ENCODE measurements at places on chromosomes 5 and 9.

- peak; percentile 88 for DNase-seq
Measured at GRCh38 chr5:80156156-80156555, 99.7 kb downstream of the SERINC5 start.

GRCh38 chr9:108257382-108257781, 598.4 kb downstream of the ACTL7B start:
- DNase-seq, result no peak

GRCh38 chr9:78053627-78054026, 22.0 kb upstream of the GNAQ start:
- no peak for DNase-seq

DNA sequence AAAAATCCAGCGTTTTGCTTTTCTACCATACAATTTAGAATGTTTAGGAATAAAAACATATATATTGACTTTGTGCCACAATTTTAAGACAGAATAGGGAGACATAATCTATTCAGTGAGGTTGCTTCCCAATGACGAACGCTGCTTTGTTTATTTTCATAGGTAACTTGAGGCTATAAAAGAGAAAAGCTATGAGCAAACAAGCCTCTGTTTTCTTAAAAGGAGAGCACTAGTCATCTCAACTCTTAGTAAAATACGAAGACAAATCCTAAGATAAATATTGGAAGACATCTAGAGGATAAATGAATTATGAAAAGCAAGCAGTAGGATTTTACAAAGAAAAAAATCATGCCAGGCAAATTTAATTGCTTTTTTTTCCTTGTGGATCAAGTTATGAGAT, 363.6 kb downstream of the ANXA1 start:
- no peak for DNase-seq

- DNase-seq, result no peak
Measured at GRCh38 chr9:33184963-33185362, 17.8 kb upstream of the B4GALT1 start.

GRCh38 chr5:76325326-76325725, 77.8 kb upstream of the IQGAP2 start:
- peak; percentile 42 for DNase-seq

- peak; percentile 36 for DNase-seq
Measured at GRCh38 chr5:125196481-125197111, 450.2 kb upstream of the ZNF608 start.

GRCh38 chr5:155136216-155136850, 122.8 kb downstream of the KIF4B start:
- no peak for DNase-seq

DNA sequence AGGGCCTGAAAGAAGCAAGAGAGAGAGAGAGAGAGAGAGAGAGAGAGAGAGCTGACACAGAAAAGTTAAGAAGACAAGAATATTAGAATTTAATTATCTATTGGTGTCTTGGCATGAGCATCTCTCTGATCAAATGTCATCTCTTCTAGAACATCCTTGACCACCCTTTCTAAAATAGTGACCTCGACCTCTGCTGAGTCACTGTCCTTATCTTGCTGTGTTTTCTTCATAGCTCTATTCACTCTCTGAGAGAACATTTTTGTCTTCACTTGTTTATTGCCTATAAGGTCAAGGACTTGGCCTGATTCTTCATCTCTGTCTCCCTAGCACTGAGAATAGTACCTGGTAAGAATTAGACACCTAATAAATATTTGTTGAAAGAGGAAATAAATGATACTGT, 383.8 kb upstream of the RPS23 start:
- DNase-seq, result no peak

DNA sequence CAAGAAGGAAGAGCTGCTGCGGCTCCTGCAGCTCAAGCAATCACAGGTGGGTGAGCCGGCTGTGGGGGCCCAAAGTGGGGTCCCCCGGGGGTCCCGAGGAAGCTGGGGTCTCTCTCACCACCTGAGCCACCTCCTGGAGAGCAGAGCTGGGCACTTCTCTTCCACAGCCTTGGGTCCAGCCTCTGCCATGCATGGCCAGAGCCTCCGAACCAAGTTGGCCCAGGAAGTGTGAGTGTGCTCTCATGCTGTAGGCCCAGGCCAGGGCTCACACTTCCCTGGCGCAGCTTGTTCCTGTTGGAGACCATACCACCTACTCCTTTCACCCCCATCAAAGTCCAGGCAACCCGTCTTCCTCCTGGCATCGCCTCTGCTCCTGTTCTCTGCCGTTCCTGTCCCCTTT, 19.7 kb downstream of the HMCN2 start:
- no peak for DNase-seq

GRCh38 chr5:116248432-116248831, 163.6 kb downstream of the COMMD10 start:
- DNase-seq, result no peak

DNA sequence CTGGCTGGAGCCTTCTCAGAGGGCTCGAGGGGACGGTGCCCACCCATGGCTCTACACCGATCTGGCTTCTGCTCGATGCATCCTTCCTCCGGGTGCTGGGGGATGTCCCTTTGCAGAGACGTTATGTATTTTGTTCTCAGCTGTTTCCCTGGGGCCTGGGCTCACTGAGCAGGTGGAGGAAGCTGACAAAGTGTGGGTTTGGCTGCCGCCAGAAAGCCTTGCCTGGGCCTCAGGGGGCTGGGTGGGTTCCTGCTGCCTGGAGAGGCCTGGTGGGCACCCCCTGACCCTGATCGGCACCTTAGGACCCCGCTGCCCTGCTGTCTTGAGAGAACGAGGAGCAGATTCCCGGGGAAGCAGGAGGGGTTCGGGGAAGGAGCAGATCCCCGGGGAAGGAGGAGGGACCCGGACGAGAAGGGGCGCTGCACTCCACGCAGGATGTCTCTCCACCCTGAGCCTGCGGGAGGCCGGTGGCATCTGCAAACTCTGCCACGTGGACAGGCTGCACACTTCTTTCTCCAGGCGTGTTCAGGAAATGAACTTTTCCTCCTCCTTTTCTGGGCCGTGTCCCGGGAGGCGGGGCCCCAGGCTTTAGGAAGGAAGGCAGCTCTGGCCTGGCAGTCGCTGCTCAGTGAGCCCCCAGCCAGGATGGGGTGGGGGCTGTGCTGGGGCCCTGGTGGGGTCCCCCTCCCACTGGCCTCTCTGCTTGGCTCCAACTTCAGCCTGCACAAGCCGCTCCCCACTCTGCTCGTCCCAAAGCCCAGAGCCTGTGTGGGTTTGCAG, 148.9 kb downstream of the RXRA start:
- DNase-seq, result no peak

- no peak for DNase-seq
Measured at GRCh38 chr5:119820016-119820415, 190.7 kb downstream of the FAM170A start.

GRCh38 chr5:180598797-180599589, 7.7 kb upstream of the SCGB3A1 start:
- no peak for DNase-seq

DNA sequence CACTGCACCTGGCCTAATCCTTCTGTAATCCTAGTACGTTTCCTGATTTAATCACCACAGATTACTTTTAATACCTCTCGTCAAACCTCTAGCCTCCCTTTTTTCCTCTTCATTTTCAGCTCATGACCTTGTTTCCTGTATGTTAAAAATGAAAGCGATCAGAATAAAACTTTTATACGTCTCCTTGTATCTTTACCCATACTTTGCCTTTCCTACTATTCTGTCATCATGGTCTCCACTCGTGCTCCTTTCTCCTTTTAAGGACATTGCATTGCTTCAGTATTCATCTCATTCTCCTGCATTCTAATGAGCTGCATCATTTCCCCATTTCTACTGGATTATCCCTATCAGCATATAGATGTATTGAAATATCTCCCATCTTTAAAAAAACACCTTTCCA, 8.5 kb downstream of the CDC42SE2 start:
- DNase-seq, result no peak

- DNase-seq, result no peak
Measured at GRCh38 chr5:78467752-78468357, 107.4 kb downstream of the SCAMP1 start.

DNA sequence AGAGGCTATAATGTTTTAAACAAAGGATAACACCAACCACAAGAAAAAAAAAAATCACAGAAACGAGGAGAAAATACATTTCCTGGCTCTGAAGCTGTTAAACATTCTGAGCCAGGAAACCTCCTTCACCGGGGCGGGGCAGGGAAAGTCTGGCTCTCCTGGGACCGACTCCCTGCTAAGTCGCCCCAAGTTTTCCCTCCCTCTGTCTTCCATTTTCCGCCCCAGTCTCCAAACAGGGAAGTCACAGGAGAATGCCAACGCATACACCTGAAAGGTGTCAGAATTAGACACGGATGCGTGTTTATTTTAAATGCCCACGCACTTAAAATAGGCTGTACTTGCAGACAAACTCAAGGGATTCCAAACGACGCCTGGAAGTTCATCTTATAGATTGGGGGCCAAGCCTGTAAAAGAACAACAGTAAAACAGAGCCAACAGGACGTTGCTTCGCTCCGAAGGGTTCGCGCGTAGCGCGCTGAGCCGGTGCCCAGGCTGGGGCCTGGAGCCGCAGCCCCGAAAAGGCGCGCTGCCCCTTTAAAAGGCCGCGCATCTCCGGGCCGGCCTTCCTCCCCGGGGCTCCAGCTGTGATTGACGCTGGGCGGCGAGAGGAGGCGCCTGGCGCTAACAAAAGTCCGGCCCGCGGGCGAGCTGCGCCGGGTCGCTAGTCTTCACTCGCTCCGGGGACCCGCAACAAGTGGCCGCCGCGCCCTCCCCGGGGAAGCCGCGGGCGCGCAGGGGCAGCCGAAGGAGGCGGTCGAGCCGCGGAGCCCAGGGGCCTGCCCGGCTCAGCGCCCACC, at the start of gene FBXL7:
TSS of gene FBXL7 (plus strand) at position 653 of the 797 bp plus-strand sequence.
- peak; percentile 82 for DNase-seq

- DNase-seq, result peak; percentile 37
Measured at GRCh38 chr5:137034764-137035479, 464.2 kb downstream of the SPOCK1 start.

- DNase-seq, result peak; percentile 34
Measured at GRCh38 chr5:59799668-59800346, 93.7 kb downstream of the PDE4D start.

DNA sequence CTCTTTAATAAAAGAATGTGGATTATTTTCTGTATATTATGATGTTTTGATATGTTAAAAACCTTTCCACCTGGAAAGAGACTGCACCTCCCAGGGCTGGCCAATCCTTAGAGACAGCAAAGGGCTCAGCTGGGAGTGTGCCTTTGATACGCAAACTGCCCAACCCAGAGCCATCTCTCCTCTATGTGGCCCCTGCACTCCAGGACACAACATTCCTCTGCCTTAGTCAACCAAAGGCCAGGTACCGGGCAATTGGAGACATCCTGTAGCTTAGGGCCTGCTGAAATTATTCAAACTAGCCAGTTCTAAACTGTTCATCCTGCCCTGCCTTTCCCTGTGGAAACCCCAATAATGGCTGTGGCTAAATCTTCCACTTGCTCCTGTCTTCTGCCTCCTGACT, 5.0 kb upstream of the HSPB3 start:
- peak; percentile 32 for DNase-seq

- no peak for DNase-seq
Measured at GRCh38 chr5:79636981-79637733, 24.9 kb downstream of the TENT2 start.

DNA sequence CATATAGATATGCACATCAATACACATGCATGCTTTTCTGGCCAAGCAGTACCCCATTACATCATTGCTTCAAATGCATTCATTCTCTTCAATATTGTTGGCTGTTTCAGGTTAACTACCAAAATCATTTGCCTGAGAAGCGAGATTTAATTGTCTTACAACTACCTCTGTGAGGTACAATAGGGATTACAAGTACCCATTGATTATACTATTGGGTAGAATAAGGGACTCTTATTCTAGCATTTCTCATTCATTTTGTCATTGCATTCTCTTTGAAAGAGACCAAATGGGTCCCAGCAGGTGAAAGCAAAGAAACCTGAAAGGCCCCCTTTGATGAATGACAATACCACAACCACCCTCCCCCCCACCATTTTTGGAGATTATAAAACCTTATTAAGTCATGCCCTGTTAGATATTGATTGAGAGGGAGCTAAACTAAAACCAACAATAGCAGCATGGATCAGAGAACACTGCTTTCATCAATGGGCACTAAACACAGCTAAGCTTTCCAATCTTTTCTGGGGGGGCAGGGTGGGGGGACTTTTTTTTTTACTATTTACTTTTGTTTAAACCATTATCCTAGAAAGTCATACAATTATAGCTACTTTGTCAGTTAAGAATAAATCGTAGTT, 375.0 kb upstream of the CCNH start:
- DNase-seq, result no peak

GRCh38 chr9:111179577-111179976, 141.3 kb upstream of the LPAR1 start:
- DNase-seq, result no peak

GRCh38 chr9:21778304-21778703, 24.1 kb upstream of the MTAP start:
- DNase-seq, result no peak

- no peak for DNase-seq
Measured at GRCh38 chr5:104942735-104943134, 1380.1 kb upstream of the NUDT12 start.

DNA sequence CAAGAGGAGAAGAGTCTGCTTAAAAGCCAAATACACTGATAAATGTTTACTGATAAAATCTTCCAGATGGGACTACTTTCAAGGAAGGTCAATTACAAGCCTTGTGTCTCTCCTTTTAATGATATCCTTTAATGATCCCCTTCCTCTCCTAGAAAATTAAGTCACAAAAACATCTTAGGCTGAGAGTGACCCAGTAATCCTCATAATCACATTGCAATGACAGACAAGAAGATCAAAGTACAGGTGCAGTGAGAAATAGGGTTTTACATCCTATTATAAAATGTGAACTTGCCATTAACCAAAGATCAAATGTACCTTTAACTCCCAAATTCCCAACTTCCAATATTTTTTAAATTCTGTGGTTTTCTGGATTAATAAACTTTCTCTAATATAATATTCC, 514.8 kb downstream of the RAB3C start:
- DNase-seq, result no peak

- DNase-seq, result no peak
Measured at GRCh38 chr9:123609844-123610243, 253.8 kb downstream of the CRB2 start.

DNA sequence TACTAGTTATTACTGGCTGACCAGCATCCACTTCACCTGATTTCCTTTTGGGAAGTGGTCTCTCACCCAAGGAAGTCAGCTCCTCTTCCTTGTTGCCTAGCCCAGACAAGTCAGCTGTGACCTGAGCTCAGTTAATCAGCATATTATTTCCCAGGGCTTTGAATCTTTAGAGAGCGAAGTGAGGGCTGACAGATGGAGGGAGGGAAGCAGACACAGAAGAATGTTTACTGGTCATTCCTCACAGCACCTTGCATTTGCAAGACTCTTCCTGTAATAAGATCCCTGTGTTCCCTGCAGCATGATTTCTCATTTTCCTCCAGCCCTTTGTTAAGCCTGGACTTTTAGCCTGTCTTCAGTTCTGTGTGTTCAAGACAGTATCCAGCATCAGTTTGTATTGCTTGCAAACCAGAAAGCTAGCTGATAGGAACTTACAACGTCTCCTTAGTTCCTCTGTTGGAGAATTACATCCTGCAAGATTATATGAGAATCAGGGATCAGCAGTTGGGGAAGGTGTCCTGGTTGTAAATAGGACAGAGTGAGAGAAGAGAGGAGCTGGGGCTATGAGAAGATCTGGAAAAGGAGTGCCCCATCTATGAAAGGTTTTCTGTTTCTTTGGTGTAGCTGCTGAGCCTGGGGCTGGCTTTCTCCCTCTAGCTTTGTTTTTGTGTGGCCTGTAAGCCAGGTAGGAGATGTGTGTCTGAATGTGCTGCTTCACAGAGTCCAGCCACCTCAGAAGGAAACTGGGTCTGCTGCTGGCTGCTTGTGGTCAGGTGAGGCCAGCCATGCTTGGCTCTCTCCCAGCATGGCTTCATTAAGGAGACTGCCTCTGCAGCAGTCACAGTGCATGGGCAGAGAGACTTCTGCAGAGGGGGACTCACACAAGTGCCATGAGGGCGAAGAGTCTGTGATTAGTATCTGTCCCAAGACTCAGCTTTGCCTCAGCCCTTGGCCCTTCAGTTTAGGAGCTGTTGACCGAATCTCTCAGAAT, 50.3 kb downstream of the MAN2A1 start:
- peak; percentile 81 for DNase-seq

Data from ELF-1 (cell line).